ENCODE measurements at places on chromosomes 5 and 9. TPM values are rescaled to one million over a fixed set of nuclear protein-coding genes. Genes with fewer than 3 reads are reported as not detected.

GRCh38 chr5:1304033-1304432, 9.2 kb upstream of the TERT start:
- DNase-seq: no peak

Gene TMEM215
- not detected for total RNA-seq

Gene ZNF367
- total RNA-seq: 6.2 TPM

Gene GFI1B
- total RNA-seq: not detected

GRCh38 chr5:172692451-172692850, 51.4 kb downstream of the NEURL1B start:
- DNase-seq: no peak

Data from NCI-H460 (cell line).